Trophoblast cell (in vitro differentiated cells and primary cell): ENCODE measurements at places on chromosomes 4 and X.

DNA sequence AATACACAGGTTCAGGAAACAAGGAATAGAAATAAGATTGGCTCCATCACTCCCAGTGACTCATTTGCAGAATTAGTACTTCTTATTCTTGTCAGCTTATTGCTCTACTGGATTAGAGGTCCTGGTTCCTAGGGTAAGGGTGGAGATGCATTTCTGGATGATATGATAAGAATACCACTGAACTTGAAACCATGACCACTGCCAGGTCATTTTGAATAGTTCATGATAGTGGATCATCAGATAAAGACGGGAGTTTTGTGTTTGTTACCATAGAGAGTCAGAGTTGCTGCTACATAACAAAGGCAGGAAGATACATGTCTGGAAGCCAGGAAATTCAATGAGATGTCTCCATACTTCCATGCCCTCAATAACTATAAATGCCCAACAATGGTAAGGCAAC is 109.2 kb upstream of the FAT1 start:
- no peak overlapping the region for H3K4me3 ChIP-seq
- no peaks in the 10 kb centered on the region for H3K36me3 ChIP-seq
- no peaks in the 10 kb centered on the region for H3K4me1 ChIP-seq
- H3K27ac ChIP-seq = no peak overlapping the region
- H3K27me3 ChIP-seq = no peaks in the 10 kb centered on the region

GRCh38 chrX:97490656-97491055 is 606.9 kb downstream of the RPA4 start:
- H3K4me3 ChIP-seq = no peak overlapping the region
- H3K4me1 ChIP-seq = no peaks in the 10 kb centered on the region
- DNase-seq = no peak
- H3K27me3 ChIP-seq = no peaks in the 10 kb centered on the region
- H3K36me3 ChIP-seq = no peaks in the 10 kb centered on the region

GRCh38 chrX:46647251-46647650 is 73.7 kb downstream of the CHST7 start:
- no peak for DNase-seq
- peaks cover 16% of the 10 kb centered on the region for H3K4me1 ChIP-seq
- H3K27me3 ChIP-seq = no peaks in the 10 kb centered on the region

GRCh38 chr4:23779839-23780238 is 110.0 kb downstream of the PPARGC1A start:
- H3K4me3 ChIP-seq = no peak overlapping the region
- H3K27ac ChIP-seq = no peak overlapping the region
- H3K36me3 ChIP-seq = no peaks in the 10 kb centered on the region
- no peaks in the 10 kb centered on the region for H3K4me1 ChIP-seq

- H3K27me3 ChIP-seq = no peaks in the 10 kb centered on the region
- no peak overlapping the region for H3K4me3 ChIP-seq
- peak; percentile 52 for DNase-seq
These were observed 29.0 kb downstream of the SGMS2 start for GRCh38 chr4:107853444-107854355.

DNA sequence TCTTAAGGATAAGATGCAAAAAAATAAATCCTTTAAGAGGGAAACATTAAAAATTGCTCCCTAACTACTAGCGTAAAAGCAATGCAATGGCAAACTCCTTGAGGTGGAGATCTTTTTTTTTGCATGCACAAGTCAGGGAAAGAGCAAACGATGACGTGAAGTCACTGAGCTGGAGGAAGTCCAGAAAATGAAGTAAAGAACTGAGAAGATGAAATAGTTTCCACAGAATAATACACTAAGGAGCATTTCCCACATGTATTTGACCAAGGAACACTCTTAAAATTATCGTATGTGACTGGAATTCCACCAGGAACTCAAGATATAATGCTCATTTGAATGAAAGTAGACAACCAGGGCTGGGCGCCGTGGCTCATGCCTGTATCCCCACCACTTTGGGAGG is 21.0 kb upstream of the DOCK11 start:
- DNase-seq = no peak
- no peaks in the 10 kb centered on the region for H3K36me3 ChIP-seq
- H3K4me3 ChIP-seq = no peak overlapping the region
- H3K4me1 ChIP-seq = peaks cover 3% of the 10 kb centered on the region
- no peak overlapping the region for H3K27ac ChIP-seq
- H3K27me3 ChIP-seq = no peaks in the 10 kb centered on the region

DNA sequence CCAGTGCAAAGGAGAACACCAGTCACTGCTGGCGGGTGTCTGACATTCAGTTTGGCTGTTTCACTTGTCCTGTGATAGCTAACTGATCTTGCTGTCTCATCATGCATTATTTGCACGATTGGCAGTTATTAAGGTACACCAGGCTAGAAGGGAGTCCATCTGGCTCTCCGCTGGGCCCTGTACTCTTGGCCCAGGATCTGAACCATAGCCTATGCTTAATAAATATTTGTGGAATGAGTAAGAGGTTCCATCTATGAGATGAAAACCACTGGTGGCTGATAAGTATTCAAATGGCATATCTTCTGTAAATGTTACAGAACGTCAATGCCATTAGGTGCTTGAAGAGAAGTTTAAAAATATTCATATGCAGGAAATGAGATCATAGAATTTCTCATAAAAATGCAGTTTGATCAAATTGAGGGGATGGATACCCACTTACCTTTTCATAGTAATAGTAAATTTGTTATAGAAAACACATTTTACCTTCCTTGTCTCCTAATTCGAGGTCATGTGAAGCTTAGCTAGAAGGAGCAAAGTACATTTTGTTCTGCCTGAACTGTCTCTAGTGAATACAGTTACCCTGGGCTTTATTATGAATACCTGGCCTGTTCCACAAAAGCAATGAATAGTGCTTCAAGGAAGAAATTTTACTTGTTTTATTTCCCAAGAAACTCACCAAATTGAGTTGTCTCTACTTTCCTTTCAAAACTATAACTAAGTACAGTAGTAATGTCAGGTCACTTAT is 213.5 kb downstream of the CBR4 start:
- H3K27me3 ChIP-seq = no peaks in the 10 kb centered on the region
- DNase-seq = no peak
- H3K4me3 ChIP-seq = no peak overlapping the region
- peaks cover 13% of the 10 kb centered on the region for H3K4me1 ChIP-seq
- H3K27ac ChIP-seq = no peak overlapping the region

DNA sequence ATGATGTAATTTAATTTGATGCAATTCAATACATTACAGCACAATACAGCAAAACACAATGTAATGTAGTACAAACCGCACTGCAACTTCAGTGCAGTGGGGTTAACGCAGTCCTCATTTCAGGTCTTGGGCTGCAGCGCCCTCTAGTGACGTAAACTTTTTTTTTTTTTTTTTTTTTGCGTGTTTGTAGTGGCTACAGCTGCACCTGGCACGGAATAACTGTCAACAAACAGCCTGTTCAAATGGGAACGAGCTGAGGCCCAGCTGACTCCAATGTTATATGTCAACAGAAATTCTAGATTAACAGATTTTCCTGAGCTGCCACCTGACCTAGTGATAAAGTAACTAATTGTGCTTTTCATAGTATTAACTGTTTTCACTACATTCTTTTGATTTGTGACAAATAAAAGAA is 33.5 kb upstream of the RASSF6 start:
- H3K27me3 ChIP-seq = no peaks in the 10 kb centered on the region
- H3K4me1 ChIP-seq = no peaks in the 10 kb centered on the region
- H3K36me3 ChIP-seq = no peaks in the 10 kb centered on the region
- H3K4me3 ChIP-seq = no peak overlapping the region

- peak; percentile 24 for DNase-seq
- H3K27ac ChIP-seq = no peak overlapping the region
- H3K4me3 ChIP-seq = no peak overlapping the region
- H3K27me3 ChIP-seq = no peaks in the 10 kb centered on the region
- no peaks in the 10 kb centered on the region for H3K4me1 ChIP-seq
These were observed 421.3 kb downstream of the FAT4 start for GRCh38 chr4:125736057-125736456.

DNA sequence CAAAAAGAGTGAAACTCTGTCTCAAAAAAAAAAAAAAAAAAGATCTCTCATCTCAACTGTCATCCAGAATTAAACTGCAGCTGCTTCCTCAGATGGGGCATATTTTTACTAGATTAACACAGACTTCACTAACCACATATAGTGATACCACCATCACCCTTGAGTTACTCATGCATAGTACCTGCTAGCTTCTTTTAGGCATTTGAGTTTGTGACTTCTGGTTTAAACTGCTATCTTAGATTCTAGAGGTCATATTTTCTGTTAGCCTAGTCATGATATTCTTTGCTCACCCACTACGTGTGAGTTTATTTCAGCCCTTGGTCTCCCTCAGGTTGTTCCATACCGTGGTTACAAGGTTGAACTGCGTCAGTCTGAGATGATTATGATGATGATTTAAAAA is 154.9 kb upstream of the BMP3 start:
- no peaks in the 10 kb centered on the region for H3K27me3 ChIP-seq
- no peak overlapping the region for H3K27ac ChIP-seq
- no peak for DNase-seq
- H3K36me3 ChIP-seq = no peaks in the 10 kb centered on the region
- H3K4me1 ChIP-seq = no peaks in the 10 kb centered on the region
- H3K4me3 ChIP-seq = no peak overlapping the region

- H3K27me3 ChIP-seq = no peaks in the 10 kb centered on the region
- H3K4me3 ChIP-seq = no peak overlapping the region
- peak; percentile 8 for DNase-seq
- no peak overlapping the region for H3K27ac ChIP-seq
These were observed 30.7 kb downstream of the TSPAN5 start for GRCh38 chr4:98627531-98628257.

DNA sequence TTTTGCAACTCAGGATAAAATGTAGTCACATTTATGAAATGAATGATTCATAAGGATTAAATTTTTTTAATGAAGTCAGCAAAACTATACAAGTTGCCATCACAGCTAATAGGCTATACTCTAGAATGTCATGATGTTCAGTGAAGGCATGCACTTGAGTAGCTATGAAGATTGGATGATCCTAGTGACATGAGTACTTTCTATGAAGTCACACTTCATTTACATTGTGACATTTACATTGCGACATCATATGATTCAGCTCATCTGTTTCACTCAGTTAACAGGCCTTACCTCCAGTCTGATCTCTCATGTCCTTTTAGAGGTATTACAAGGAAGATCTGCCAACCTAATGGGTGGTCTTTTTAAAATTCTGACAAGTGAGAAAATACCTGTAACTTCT is 82.7 kb upstream of the FGF13 start:
- H3K27me3 ChIP-seq = no peaks in the 10 kb centered on the region
- no peaks in the 10 kb centered on the region for H3K36me3 ChIP-seq
- no peak for DNase-seq
- H3K4me3 ChIP-seq = no peak overlapping the region
- no peak overlapping the region for H3K27ac ChIP-seq

DNA sequence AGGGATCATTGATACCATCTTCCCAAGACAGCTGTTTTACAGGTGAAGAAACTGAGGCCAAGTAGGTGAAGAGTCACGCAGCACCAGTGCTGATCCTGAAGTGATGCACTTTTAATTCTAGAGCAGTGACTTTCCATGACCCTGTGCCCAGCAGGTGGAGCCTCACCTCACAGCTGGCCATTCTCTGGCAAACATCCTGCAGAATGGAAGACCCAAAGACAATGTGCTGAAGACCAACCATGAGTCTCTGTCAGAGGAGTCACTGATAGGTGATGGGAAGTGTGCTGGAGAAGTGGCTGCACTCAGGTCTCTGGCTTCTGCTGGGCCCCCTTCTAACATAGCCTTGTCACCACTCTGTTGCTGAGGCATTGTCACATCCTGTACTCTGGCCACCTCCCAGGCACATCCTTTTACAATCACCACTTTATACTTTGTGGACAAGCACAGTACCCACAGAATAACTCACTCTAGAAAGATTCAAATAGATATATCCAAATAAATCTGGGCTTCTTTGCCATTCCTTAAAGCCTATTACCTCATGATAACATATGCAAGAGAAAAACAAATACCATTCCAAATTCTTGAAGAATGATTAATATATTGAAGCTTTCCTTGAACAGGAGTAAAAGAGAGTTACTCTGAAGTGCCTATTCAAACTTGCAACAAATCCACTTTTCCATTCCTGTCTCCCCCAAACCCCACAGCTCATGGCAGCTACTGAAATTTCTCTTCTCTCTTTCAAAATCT is 64.1 kb upstream of the SCOC start:
- no peak for DNase-seq
- H3K27ac ChIP-seq = no peak overlapping the region
- H3K4me1 ChIP-seq = no peaks in the 10 kb centered on the region
- H3K27me3 ChIP-seq = no peaks in the 10 kb centered on the region
- H3K36me3 ChIP-seq = no peaks in the 10 kb centered on the region
- H3K4me3 ChIP-seq = no peak overlapping the region

GRCh38 chr4:189221691-189222090 is 719.0 kb upstream of the FRG1 start:
- H3K36me3 ChIP-seq = no peaks in the 10 kb centered on the region
- no peak for DNase-seq
- H3K27me3 ChIP-seq = no peaks in the 10 kb centered on the region
- H3K27ac ChIP-seq = no peak overlapping the region

DNA sequence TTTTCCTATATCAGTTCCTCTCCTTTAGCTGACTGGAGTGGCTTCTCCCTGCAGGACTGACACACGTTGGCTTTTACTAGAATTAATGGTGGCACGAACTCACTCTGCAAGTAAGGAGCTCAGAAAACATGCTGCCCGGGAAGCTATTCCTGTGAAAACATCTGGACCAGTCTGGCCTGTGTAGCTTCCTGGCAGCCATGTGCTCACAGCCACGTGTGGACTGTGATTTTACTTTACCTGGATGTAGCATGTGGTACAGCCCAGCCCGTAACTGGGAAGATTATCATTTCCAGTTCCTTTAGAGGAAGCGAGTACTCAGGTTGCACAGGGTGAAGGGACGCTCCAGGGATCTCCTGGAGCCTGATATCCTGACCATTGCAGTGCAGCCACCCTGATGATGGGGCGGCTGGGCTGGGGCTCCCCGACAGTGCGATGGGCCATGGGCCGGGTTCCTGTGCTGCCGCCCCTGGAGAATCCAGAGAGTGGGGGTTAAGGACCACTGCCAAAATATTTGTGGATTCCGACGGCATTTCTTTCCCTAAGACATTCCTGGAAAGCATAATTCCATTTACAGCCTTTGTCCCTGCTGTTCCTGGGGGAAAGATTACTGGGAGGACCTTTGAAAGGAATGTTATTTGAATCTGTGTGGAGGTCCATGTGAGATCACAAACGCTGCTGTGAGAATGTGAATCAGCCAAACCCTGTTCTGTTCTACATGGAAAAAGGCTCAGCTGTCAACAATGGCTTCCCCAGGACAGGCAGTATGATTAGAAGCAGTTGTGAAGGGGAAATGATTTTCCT is 35.0 kb downstream of the PROM1 start:
- H3K27me3 ChIP-seq = no peaks in the 10 kb centered on the region
- no peak overlapping the region for H3K4me3 ChIP-seq

GRCh38 chr4:142211444-142211843 is 575.1 kb downstream of the IL15 start:
- DNase-seq = no peak
- no peaks in the 10 kb centered on the region for H3K4me1 ChIP-seq
- no peaks in the 10 kb centered on the region for H3K27me3 ChIP-seq
- no peak overlapping the region for H3K4me3 ChIP-seq
- no peaks in the 10 kb centered on the region for H3K36me3 ChIP-seq
- no peak overlapping the region for H3K27ac ChIP-seq
